ENCODE measurements at places on chromosomes 3 and 15.
A peak's percentile ranks its signal among the peaks of the same experiment; 100 is the strongest.

DNA sequence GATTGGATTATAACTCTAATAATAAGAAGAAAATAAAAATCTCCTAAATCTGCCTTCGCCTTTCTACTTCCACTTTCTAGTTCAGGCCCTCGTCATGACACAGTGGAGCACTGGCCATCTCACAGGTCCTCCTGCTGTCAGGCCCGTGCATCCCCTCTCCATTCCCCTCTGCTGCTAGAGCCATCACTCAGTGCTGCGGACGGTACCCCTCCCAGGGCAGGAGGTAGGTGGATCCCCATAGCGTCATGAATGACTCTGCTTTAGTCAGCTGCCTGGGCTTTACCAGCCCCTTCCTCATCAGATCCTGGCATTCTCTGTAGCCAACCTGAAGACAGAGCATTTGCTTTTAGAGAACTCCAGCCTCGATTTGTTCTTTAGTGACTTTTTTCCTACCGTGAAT, 12.0 kb upstream of the PPP1R2 start:
- no peak for DNase-seq

DNA sequence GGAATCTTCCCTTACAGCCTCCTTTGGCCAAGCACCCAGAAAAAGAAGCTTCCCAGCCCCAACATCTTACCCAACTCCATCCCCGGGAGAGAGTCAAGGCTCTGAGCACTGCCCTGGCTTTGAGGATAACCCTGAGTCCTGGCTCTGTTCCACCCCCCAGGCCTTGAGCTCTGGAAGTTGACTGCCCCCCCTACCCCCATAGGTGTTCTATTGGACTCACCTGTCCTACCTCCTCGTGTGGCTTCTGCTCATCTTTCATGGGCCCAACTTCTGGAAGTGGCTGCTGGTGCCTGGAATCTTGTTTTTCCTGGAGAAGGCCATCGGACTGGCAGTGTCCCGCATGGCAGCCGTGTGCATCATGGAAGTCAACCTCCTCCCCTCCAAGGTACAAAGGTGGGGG, 22.3 kb downstream of the NOX5 start:
- no peak for DNase-seq

GRCh38 chr15:99976811-99977271, 243.6 kb upstream of the LYSMD4 start:
- no peak for DNase-seq

GRCh38 chr3:109852283-109852682, 514.9 kb upstream of the DPPA4 start:
- no peak for DNase-seq

- DNase-seq: no peak
Observed at GRCh38 chr3:152185891-152186630, 82.7 kb upstream of the MBNL1 start.

DNA sequence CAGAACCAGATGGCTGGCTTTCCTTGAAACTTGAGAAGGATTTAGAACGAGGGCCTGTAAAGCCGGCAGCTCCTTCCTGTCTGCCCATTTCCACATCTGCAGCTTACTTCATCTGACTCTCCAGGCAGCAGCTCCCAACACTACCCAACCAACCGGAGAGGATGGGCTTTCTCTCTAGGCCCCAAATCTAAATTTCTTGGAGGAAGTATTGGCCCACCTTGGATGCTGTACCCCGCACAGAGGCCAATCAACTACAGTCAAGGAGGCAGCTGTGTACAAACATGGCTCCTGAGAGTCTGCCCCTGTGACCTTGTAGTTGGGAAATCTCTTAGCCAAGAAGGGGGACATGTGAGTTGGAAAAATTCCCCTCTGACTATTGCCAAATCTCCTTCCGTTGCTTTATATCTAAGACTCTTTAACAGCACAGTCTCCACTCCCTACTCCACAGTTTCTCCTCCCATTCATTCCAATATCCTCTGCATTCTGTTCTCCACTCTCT, 8.0 kb upstream of the ACAP2 start:
- peak; percentile 41 for DNase-seq

DNA sequence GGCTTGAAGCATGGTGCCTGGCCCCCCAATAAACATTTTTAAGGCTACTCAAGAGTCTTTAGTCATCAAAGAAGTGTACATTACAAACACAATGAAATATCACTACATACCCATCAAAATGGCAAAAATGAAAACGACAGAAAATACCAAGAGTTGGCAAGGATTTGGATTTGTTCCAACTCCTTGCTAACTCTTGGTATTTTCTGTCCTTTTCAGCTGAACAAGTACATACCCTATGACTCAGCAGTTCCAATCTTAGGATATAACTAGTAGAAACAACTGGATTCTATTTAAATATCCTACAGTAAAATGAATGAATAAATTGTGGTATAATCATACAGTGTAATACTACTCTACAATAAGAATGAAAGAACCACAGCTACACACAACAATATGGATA, 25.1 kb upstream of the GABPB1 start:
- no peak for DNase-seq

DNA sequence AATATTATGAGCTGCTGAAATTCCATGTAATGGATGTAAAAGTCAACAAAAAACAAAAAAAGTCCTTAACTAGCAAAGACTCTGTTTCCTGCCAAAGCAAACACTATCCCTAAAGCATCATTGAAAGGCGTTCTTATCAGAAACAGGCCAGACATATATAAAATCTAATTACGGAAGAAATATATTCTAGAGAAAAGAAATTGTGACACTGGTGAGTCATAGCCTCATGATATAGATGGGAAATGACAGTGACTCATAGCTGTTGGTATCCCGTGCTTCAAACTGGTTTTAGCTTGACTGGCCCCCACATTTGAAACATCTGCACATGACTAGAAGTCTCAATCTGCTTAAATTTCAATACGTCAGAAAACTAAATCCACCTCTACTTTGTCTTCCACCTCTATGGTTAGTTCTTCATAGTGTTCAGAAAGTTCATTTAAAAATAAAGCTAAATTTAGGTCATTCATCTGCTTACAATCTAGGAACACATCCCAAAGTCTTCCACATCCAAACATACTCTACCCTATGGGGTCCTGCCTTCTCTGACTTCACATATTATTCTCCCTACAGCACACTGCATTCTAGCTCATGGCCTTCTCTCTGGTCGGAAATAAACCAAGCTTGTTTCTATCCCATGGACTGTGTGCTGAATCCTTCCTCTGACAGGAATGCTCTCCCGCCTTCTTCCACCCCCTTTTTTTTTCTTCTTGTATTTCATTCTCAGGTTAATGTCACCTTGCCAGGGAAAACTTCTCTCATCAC, 456.3 kb upstream of the ARRDC4 start:
- DNase-seq: peak; percentile 10

GRCh38 chr3:71690341-71690841, 34.8 kb downstream of the EIF4E3 start:
- DNase-seq: no peak

- DNase-seq: no peak
Observed at GRCh38 chr3:184505076-184505878, 56.3 kb upstream of the EPHB3 start.

DNA sequence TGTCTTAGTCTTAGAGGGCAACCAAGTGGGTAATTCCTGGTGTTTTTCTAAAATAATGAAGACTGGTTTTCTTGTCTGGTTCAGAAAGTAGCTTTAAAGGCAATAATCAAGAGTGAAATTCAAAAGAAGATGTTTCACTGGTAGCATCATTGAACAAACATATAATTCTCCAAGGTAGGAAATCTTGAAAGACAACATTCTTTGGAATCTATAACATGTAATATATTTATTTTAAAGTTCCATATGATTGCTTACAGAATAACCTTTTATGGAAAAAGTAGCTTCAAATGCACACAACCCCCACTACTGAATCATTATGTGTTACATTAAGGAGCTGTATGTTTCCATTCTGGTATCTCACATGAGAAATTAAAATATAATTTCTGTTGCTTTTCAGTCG, 13.8 kb upstream of the FOXP1 start:
- no peak for DNase-seq

DNA sequence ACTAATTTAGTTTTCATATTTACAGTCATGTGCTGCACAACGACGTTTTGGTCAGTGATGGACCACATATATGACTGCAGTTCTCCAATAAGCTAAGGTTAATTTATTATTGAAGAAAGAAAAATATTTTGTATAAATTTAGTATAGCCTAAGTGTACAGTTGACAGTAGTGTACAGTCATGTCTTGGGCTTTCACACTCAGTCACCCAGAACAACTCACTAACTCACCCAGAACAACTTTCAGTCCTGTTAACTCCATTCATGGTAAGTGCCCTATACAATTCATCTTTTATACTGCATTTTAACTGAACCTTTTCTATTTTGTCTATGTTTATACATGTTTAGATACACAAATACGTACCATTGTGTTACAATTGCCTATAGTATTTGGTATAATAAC, 3.8 kb upstream of the GABRR3 start:
- no peak for DNase-seq

- DNase-seq: no peak
Observed at GRCh38 chr3:176916777-176917176, 280.5 kb downstream of the TBL1XR1 start.

- DNase-seq: no peak
Observed at GRCh38 chr15:78418686-78419085, 19.3 kb upstream of the IREB2 start.

DNA sequence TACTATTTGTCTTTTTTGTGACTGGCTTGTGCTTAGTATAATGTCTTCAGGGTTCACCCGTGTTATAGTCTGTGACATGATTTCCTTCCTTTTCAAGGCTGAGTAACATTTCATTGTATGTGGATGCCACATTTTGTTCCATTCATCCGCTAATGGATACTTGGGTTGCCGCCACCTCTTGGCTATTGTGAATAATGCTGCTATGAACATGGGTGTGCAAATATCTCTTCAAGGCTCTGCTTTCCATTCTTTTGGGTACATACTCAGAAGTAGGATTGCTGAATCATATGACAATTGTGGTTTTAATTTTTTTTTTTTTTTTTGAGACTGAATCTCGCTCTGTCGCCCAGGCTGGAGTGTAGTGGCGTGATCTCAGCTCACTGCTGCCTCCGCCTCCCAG, 15.4 kb downstream of the CRTC3 start:
- DNase-seq: no peak

GRCh38 chr3:196654735-196655090, 15.2 kb downstream of the NRROS start:
- DNase-seq: peak; percentile 84

- peak; percentile 48 for DNase-seq
Observed at GRCh38 chr3:15557511-15557946, 36.0 kb upstream of the COLQ start.

- DNase-seq: peak; percentile 93
Observed at GRCh38 chr3:187507905-187508304, 139.7 kb downstream of the RTP4 start.

DNA sequence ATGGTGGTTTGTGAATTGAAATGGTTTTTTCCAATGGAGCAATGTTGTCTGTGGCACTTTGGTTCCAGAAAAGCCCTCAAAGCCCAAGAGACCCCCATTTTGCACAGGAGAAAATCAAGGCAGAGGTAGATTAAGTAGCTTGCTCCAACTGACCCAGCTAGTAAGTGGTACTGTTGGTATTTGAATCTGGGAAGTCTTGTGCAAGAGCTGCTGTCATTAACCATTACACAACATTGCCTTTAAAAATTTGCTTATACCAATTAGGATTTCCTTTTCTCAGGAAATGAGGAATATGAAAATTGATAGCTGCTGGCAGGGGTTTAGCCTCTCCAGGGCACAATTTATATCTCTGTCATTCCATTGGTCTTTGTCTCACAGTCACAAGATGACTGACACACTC, 102.4 kb upstream of the UBE3A start:
- no peak for DNase-seq
